Cerebellar cortex (tissue), 1 donor: ENCODE measurements at places on chromosomes 4 and X.

DNA sequence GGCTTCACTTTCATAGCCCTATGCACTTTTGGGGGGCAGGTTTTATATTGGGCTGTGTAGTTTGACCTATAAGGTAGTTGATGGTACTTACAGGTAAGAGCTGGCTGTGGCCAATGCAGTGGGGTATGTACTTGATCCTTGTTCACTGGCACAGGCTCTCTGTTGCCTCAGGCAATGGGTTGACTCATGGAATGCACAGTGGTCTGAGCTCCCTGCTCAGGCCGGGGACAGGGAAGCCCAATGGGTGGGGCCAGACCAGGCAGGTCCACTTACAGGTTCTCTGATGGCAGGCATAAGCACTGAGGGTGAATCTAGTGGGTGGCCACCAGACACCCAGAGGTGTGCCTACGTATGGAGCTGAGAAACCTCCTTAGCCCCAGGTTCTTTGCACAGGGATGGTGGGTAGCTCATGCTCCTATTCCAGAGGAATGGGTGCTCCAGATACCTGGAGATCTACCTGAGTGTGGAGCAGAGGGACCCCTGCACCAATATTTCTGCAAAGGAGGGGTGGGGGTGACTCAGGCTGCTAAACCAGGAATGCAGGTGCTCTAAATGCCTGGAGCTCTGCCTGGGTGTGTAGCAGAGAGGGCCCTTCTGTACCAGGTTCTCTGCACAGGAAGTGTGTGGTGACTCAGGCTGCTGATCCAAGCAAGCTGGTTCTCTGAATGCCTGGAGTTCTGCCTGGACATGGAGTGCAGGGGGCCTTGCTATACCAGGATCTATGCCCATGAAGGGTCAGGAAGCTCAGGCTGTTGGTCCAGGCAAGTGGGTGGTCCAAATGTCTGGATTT is 52.3 kb downstream of the IL1RAPL2 start:
- DNase-seq, result no peak

- DNase-seq, result no peak
These were observed 73.0 kb upstream of the HPGD start for GRCh38 chr4:174595141-174595929.

DNA sequence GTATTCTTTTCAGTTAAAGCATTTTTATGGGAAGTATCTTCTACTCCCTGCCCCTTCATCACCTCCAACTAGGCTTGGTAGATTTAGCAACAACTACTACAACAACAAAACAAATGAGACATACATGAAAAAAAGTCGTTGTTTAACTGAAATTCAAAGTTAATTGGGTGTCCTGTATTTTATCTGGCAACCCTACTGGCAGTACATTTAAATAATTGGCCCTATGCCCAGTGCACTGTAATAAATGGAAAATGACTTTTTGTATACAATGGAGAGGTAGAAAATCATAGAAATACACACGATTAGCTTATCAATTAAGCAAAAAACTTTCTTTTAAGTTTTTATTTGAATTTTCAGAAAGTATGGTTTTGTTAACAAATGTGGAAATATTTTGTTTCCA is 21.4 kb upstream of the CLGN start:
- DNase-seq, result no peak

DNA sequence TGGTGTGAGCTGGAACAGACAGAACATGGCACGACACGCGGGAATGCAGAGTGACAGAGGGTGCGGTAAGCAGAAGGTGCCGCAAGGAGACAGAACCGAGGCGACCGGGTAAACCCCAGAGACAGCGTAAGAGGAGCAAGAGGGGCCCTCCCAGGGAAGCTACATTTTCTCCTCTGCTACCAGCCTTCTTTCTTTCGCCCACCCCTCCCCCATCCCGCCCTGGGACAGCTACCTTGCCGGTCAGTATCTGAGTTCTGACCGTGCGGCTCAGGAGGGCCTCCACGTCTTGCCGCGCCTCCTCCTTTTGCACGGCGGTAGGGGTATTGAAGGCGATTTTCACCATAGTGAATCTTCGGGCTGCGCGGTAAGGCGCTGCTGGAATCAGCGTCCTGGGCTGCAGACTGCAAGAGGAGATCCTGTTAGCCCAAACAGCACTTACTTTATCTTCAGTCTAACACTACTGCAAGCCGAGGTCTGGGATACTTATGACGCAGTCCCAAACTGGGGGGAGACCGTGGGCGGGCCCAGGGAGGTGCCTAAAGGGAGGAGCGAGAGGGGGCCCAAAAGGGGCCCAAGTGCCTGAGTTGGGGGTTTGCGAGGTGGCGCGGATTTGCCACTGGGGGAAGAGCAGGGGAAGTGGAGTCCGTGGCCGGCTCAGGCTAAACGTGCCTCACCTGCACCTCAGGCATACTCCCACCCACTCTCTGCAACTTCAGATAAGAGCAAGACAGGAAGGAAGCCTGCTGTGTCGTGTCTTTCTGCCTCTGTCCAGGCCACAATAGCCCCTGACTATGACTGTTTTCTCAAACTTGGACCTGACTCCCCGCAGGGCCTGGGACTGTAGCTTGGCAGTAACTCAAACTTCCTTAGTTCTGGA is at the start of gene ITM2A:
Gene ITM2A (minus strand): TSS at position 462 of the 877 bp plus-strand sequence. CDS start 119 bp downstream, at position 343.
- DNase-seq, result no peak

DNA sequence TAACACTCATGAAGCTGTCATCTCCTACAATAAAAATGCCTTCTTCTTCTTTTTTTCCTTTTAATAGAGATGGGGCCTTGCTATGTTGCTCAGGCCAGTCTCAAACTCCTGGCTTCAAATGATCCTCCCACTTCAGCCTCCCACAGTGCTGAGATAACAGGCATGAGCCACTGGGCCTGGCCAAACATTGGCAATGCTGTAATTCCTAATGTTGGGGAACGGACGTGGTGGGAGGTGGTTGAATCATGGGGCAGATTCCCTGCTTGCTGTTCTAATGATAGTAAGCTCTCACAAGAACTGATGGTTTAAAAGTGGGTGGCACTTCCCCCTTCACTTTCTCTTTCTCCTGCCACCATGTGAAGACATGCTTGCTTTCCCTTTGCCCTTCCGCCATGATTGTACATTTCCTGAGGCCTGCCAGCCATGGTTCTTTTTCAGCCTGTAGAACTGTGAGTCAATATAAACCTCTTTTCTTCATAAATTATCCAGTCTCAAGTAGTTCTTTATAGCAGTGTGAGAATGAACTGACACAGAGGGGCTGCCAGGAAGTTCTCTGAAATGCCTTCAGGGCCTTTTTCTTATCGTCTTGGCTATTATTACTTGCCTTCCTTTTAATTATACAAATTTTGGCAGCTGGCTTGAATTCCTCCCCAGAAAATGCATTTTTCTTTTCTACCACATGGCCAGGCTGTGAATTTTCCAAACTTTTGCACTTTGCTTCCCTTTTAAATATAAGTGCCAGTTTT is 93.0 kb downstream of the CENPC start:
- DNase-seq, result no peak

DNA sequence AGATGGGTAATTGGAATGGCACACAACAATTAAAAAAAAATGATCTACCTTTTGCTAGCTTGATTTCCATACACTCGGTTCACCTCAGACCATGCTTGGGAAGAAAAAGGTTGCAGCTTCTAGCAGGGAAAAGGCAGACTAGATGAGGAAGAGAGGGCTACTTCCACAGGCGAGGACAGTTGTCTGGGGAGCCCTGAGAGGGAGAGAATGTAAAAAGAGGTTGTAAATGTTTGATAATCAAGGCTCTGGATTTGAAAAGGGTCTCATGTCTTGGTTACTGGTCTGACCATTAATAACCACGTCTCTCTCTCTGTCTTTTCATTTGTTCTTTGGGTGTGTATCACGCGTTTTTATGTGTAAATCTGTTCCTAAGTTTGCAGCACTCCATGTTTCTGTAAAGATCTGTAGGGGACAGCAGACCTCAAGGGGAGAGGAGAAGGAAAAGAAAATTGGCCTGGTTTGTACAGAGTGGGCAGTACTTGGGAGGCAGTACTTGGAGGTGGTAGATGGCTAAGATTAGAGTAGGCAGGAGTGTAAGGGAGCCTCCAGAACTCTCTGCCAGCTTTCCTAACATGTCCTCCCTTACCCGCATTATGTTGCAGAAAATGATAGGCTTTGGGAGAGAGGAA is 750 bp downstream of the ARMCX5 start:
- peak; percentile 33 for DNase-seq

GRCh38 chr4:126109836-126110235 is 795.1 kb downstream of the FAT4 start:
- DNase-seq, result no peak

DNA sequence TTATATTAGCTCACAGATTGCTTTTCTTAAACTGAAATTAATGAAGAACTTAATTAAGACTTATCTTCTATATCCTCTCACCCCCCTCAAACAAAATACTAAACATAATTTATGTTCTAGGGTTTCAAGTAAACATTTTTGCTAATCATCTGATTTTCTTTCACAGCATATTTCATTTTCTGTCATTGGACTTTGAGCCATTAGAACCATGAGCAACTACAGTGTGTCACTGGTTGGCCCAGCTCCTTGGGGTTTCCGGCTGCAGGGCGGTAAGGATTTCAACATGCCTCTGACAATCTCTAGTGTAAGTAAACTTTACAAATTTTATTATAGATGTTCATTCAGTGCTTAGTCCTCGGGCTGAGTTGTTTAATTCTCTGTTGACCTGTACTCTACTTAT is 3.3 kb downstream of the PDLIM5 start:
- no peak for DNase-seq

- no peak for DNase-seq
These were observed 819.3 kb upstream of the FRG1 start for GRCh38 chr4:189121336-189121735.

- DNase-seq, result no peak
These were observed 23.8 kb downstream of the VSIG4 start for GRCh38 chrX:66015900-66016689.

DNA sequence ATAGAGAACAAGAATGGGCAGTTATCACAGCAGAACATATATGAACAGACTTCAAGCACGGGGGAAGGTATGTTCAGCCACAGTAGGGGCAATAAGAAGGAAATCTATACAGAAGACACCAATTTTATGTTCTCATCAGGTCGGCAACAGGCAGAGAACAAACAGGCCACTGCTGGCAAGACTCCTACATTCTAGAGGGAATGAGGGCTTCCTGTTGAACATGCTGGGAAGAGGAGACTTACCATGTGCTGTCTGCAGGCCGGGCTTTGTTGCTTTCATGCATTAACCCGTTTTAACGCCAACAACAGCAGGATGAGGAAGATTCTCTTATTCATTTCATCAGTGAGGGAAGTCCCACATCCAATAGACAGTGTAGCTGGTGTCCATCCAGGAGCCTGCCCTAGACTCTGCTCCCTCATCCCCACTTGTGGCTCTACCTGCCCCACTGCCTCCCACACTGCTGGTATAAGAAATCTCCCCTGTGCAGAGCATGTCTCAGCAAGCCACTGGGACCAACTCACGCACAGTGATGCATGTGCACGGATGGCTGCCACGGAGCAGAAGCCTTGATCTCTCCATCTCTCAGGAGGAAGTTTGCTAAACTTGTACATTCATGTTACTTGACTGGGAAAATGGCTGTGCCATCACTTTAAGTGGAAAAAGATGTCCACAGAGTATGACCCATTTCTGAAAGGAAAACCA is 84.5 kb downstream of the ACOX3 start:
- no peak for DNase-seq

DNA sequence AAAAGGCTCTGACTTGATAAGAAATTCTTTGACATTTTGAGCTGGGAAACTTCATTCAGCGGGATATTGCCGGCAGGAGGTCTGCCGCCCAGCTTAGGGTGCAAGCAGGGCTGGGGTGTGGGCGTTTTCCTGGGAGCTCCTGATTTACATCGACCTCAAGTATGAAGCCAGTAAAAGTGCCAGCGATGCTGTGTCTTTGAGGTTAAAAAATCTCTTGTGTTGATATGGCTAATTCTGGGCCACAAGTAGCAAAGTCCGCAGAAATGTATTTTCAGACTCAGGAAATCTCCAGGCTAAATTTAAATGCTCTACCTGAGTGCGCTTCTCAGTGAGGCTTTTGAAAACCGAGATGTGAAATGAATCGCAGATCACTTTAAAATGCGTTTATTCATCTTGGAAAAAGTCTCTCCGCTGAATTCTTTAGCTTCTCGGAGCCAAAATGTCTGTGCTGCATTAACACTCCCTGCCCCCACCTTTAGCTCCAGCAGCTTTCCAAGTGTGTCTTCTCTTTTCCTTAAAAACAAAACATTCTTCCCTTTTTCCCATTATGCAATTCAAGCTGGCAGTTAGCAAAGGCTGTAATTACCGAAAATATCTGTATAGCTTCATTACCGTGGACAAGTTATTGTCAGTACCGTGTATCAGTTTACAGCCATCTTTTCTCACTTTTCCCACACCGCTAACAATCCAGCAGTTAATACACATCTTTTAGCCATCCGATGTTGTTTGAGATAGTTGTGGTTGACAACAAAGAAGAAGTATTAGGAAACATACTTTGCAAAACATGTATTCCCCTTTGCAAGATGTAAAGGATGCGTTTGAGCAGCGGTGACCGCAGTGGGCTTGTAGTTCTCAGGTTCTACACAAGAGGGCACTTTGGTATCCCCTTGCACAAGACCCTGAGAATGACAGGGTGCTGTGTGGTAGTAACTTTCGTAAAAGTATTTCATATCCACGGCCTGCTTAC is 136.0 kb upstream of the STX18 start:
- DNase-seq, result peak; percentile 63

DNA sequence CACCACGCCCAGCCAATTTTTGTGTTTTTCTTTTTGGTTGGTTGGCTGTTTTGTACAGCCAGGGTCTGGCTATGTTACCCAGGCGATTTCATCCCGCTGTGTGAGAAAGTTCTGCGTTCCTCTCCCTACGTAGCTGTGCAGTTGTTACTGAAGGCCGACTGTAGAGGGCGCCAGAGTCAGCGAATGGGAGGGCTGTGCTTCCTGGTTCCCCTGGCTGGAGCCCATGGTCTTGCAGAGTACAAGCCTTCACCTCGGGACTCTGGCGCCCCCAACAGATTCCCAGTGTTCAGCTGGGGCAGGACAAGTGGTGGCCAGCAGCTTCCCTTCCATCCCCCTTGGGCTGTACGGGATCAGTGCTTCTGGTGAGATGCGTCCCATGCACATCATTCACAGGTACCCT is 5.6 kb upstream of the CT45A1 start:
- DNase-seq, result peak; percentile 32

DNA sequence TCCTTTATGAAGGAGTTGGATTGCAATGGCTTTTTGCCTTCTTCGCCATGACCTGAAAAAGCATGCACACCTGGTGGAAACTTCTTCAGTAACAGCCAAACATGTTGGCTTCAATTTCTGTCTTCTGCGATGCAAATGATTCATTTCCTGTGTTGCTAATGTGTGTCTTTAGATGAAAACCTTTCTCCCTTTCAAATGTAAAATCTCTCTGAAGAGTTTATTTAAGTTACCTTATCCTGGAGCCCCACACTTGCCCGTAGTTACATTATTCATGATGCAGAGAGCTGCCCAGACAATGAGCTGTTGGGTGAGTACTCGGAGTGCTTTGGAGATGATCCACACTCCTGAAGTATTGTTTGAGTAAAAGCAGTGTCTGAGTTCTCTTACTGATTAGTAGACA is 1100.9 kb downstream of the RPA4 start:
- DNase-seq, result no peak
